ENCODE measurements at places on chromosomes 16 and 17.

GRCh38 chr17:74223901-74224300 lies 10.5 kb downstream of the TTYH2 start:
- DNase-seq = no peak

DNA sequence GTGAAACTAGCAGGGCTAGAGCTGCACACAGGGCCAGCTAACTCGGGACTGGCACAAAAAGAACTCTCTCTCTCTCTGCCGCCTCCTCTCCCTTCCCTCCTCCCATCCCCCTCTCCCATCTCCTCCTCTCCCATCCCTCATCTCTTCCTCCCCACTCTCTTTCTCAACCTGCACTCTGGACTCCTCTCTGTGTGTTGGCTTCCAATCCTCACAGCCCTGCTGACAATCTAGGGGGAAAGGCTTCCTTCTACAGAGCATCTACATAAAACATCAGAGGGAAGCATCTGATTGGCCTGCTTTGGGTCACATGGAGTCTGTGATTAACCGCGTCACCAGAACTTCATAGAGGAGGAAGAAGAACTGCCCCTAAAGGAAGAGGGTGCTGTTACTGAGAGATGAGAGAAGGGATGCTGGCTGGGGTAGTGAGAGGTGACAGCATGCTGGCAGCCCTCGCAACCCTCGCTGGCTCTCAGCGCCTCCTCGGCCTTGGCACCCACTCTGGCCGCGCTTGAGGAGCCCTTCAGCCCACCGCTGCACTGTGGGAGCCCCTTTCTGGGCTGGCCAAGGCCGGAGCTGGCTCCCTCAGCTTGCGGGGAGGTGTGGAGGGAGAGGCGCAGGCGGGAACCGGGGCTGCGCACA lies 12.8 kb upstream of the ZFP90 start:
- no peak for DNase-seq

GRCh38 chr16:336269-336668 lies 16.3 kb downstream of the AXIN1 start:
- DNase-seq = no peak

GRCh38 chr17:8477715-8478441 lies 42.2 kb downstream of the NDEL1 start:
- no peak for DNase-seq

- DNase-seq = no peak
These were observed 2.4 kb downstream of the HIC1 start for GRCh38 chr17:2057175-2057759.

DNA sequence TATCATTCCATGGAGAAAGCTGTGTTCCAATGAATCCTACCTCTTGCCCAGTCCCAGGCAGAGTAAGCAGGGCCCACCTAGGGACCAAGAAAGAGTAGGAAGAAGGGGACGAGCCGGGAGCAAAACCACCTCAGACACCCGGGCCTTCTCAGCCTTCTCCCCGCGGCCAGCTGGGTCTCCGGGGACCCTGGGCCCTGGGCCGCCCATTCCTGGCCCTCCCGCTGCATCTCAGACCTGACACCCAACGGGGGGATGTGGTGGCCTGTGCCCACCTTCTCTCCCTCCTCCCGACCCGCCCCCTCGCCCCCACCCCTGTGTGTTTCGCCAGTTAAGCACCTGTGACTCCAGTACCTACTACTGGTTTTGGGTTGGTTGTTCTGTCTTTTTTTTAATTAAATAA lies 11.4 kb upstream of the CACNG1 start:
- DNase-seq = no peak

All from cortex of kidney (tissue), 1 donor.